Right lung (tissue), 10 donors: ENCODE measurements at places on chromosomes 3 and 15.

DNA sequence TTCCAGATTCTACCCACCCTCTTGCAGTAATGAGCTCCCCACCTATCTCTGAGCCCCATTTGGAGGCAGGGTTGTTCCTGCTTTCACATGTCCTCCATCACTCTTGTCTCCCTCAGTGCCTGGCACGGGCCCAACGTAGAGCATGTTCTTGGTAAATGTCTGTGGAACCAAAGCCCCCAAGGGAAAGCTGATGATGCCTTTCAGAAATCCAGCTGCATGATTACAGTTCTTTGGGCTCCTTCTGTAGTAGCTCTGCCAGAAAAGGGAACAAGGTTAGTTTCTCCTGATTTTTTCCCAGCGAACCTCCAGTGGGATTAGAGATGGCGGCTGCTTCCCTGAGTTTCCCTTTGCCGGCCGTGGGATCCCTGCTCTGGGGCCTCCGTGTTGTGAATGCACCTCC lies 39.3 kb downstream of the CGNL1 start:
- DNase-seq = no peak

- no peak for DNase-seq
These were observed 32.5 kb downstream of the TCF12 start for GRCh38 chr15:56950979-56951378.

DNA sequence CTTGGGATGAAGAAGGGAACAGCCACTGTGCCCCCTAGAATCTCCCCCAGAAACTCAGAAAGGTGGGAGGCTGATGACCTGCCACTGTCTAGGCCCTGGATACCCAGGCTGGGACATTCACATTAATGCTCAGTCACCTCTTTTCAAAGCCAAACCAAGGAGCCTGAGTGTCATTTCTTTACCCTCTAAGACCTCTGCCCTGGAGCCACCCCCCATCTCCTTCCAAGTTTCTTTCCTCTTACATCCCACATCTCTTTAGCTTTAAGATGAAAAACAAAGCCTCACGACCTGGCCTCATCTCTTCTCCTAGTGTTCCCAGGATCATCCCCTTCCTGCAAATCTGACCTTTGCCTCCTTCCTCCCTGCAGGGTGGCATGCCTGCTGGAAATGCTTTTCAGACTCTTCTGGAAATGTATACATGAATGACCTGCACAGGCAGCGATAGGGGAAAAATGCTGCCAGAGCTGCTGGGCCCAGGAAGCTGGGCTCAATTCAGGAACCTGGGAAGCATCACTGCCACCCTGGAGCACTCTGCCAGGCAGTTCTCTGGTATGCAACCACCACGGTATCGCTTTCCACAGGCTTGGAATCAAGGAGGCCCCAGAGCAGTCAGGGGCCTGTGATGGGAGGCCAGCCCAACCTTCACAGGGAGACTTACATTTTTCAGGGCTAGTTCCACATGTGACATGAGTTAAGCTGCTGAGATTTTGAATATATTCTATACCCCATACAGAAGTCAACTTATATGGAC lies 67.6 kb downstream of the DAPK2 start:
- no peak for DNase-seq

- no peak for DNase-seq
These were observed 51.4 kb downstream of the FAM43A start for GRCh38 chr3:194736896-194737600.

DNA sequence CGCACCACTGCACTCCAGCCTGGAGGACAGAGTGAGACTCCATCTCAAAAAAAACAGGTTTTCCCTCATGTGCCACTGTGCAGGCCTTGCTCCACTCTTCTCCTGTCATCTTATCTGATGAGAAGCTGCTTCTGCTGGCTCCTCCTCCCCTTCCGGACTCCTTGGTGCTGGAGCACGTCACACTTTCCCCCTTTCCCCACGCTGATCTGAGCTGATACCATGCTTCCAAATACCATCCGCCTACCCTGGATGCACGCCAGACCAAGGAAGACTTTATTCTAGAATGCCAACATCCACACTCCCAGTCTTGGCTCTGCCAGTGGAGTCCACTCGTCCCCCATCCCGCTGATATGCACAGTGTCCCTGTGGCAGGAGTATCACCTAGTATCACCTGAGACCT lies 31.3 kb downstream of the HOMER2 start:
- DNase-seq = no peak

DNA sequence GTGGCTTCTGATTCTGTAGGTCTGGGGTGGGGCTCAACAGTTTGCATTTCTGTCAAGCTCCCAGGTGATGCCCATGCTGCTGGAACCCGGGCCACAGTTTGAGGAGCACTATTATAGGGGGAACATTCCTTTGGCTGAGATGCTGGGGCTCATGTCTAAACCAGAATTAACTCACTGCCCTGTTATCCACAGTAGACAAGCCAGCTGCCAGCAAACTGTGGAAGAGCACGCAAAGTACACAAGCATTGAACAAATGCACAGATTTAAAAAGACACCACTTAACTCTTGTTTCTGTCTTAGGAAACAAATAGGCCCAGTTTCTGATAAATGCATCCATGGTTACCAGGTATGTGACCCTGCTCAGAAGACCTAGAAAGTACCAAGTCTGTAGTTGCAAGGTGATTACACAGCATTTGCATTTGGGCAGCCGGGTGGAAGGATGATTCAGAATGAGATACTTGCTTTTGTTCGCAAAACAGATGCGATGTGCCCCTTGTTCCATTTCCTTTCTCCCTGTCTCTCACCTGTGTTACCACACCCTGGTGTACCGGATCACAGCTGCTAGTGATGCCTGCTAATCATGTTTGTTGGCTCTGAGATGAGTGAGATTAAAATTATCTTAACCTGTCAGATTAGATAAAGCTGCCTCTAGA lies 12.4 kb downstream of the GYG1 start:
- DNase-seq = no peak

DNA sequence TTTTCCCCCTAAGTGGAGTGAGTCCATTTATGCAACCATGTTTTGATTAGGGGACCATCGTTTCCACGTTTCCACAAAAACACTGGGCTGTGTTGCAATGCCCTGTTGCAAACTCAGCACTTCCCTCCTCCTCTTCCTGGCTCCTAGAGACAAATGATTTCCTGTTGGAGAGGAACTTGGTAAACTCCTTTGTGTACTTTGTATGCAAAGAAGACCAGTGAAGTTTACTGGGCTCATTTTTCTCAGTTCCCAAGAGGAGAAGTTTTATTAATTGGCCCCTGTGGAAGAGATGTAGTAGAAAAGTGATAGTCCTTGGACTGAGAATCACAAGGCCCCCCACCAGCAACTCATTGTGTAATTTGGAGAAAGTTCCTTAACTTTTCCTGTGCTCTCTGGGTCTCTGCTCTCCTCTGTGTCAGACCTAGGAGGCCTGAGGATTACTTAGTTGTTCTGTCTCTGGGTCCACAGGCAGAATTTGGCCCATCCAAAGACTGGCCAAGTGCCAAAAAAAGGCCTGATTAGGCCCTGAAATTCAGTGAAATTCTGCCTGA lies 95.0 kb downstream of the ATG7 start:
- peak; percentile 88 for DNase-seq

DNA sequence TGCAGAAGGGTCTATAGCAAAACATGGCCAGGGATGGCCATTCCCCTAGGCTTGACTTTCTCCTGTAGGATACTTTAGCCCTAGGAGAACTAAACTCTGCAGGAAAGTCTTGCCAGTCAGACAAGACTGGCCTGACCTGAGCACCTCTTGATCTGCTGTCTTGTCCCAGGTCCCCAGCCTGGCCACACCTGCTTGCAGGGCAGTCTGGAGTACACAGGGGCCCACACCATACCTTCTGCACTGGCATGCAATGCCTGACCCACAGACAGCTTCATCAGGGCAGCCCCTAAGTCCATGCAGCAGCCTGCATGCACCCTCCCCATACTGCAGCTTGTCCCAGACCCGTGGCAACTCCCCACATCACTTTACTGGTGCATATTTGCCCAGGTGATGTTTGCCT lies 204.6 kb downstream of the LRRC3B start:
- DNase-seq = no peak
